CD4-positive, alpha-beta T cell treated with Interferon alpha-2 for 1 hour (primary cell): ENCODE measurements at places on chromosomes 1 and 21.
A peak's percentile ranks its signal among the peaks of the same experiment; 100 is the strongest.

GRCh38 chr1:208652296-208653160 is 408.3 kb upstream of the PLXNA2 start:
- no peak for DNase-seq

DNA sequence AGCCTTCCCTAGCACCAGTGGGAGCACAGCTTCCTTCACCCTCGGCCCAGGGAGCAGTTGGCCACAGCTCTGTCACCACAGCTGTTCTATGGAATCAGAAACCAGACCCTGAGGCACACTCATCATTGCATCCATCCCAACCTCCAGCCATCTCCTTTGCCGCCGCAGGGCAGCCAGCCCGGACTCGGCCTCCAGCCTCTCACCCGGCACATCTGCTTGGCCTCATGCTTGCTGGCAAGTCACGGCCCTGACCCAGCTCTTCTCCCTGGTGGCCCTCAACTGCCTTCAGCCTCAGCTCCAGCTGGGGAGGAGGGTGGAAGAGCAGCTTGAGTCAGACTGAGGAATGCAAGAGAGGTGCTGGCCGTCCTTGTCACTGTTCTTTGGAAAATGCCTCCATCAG is 59.8 kb downstream of the TOR1AIP2 start:
- no peak for DNase-seq

DNA sequence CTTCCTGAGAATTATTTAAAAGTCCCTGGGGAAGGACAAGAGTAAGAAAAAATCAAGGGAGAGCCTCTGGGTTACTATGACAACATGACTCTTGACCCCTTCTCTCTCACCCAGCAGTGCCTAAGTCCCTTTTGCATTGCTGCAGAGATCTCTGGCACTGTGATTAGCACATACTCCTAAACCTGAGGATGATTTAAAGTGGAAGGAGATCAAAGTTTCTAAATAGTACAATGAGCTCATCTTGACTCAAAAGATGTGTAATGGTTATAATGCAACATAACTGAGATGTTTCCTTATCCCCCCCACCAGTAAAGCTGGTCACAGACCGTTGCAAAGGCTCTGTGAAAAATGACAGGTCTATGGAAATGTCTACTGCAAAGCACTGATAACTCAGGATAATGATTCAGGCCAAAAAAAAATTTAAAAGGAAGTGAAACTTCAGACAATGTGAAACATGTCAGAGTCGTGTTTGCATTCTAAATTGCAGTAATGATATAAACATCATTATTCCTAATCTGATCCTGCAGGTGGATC is 519.2 kb downstream of the KIF26B start:
- no peak for DNase-seq

GRCh38 chr1:6260961-6261614 is at the start of gene GPR153:
Gene GPR153 (minus strand): TSS chr1:6261098. CDS start chr1:6254905, 6,193 bp downstream.
- peak; percentile 49 for DNase-seq

DNA sequence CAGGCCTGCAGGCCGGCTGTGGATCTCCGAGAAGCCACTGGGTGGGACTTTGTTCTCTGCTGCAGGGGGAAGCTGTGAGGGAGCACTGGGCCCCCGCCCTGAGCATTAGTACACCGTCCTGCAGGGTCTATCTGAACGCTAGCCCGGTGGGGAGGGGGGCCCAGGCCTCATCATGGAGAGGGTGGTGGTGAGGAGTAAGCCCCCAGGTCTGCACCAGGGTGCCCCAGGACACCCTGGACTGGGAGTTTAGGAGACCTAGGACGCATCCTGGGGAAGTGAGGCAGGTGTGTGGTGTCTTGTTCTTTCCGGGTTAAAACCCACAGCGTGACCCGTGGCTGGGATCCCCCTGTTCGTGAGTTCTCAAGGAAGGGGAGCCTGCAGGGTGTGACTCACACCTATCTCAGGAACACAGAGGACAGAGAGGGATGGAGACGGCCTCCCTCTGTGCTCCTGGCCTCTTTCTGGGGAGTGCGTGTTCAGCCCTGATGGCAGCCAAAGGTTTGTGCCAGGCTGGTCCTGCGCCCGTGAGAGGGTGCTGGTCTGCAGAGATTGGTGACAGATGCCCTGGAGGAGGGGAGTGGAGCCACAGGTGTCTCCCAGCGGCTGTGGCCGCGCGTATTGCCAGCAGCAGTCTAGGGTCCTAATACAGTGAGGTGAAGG is 44.8 kb downstream of the AGPAT3 start:
- no peak for DNase-seq

- DNase-seq = no peak
These were observed 81.1 kb downstream of the PGM1 start for GRCh38 chr1:63674238-63674864.

DNA sequence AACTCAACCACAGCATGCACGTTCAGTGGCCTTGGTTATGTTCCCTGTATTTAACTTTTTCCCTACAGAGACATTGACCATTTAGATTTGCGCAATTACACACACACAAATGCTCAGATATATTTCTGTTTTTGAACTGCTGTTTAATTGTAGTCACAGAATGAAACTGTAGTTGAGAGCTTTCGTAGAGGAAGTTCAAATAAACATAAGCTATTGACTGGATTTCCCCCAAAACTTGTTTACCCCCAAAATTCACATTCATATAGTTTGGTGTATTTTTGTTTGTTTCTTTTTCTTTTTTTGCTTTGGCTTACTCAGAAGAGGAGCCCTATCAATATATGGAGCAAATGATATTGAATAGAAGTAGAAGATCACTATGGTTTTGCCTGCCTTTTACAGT is 921.0 kb downstream of the ADGRL2 start:
- no peak for DNase-seq

GRCh38 chr1:94871031-94871430 is 50.9 kb downstream of the SLC44A3 start:
- no peak for DNase-seq

GRCh38 chr1:47559944-47560695 is 122.3 kb downstream of the FOXD2 start:
- no peak for DNase-seq

- no peak for DNase-seq
These were observed 578.3 kb upstream of the NR5A2 start for GRCh38 chr1:199449221-199449620.

GRCh38 chr1:9196129-9197040 is 38.2 kb upstream of the H6PD start:
- peak; percentile 61 for DNase-seq

DNA sequence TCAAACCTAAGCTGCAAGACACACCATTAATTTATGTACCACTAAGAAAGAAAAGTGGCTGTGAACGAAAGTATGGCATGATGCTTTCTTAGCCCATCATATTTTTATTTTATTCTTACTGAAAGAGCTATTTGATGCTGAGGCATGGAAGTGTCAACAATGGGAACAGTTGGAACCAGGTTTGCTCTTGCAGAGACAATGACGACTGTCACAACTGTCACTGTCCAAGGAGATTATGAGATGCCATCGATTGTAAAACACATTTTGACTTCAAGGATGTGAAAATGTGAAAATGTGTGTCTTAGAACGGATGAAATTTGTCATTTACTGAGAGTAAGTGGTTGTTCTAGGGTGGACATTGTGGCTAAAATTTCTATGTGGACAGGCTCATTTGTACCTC is 2.8 kb upstream of the ACTL8 start:
- DNase-seq = no peak

GRCh38 chr1:99146129-99146848 is 118.0 kb upstream of the PLPPR4 start:
- peak; percentile 2 for DNase-seq

GRCh38 chr1:11874624-11875023 is 15.9 kb upstream of the NPPB start:
- DNase-seq = no peak

DNA sequence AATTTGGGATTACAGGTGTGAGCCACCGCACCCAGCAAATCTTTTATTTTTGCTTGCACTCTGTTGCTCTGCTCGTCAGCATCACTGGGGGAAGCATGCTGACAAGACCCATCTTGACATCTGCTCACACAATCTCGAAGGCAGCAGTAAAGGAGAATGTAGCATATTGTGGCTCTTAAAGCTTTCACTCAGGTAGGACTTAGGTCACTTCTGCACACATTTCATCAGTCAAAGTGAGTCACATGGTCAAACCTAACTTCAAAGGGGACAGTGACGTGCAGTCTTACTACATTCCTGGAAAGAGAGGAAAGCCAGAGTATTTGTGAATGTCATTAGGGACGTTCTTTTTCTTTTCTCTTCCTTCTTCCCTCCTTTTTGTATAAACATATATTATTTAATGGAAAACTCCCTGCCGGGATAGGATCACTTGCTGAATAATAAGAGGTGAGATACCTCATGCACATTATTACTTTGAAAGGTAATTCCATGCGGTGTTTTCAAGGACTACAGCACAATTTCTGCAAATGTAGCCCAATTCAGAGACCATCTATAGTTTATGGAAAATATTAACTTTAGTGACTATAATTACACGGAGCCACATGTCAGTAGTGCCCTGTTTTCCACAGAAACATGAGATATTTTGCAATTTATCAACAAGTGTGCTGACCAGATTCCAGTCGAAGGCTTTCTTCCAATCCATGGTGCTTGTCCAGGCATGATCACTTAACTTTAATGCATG is 19.3 kb upstream of the ACBD6 start:
- DNase-seq = no peak

DNA sequence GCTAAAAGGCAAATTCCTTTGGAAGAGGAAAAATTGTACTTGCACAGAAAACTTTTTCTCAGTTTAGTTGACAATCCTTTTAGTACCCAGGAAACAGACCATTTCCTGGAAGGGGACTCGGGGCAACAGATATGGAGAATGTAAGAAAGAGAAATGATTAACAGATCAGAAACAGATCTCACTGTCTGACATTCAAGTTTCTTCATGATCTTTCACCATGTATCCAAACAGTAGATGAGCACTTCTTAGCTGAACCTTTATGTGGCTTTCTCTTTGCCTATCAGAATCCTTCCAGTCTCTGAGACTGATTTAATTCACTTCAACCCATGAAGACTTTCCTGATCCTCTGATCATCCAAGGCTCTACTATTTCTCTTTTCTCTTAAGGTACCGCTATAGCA is 2.7 kb downstream of the TTLL7 start:
- no peak for DNase-seq
